ENCODE measurements at places on chromosomes 3 and 15.

DNA sequence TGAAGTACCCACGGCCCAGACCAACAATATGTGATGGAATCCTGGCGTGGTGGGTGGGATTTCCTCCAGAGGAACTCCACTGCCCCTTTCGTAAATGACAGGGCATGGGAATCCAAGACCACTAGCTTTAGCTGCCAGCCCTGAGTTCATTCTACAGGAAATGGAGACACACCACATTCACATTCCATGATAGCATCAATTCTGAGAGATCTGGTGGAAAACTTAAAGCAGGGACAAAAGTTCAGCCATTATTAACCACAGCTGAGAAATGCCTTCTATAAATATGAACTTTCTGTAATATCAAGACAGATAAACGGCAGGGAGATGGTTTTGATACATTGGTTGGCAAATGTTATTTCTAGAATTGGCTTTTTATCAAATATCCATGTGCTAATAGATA, 98.2 kb downstream of the FBN1 start:
- no peak for DNase-seq

DNA sequence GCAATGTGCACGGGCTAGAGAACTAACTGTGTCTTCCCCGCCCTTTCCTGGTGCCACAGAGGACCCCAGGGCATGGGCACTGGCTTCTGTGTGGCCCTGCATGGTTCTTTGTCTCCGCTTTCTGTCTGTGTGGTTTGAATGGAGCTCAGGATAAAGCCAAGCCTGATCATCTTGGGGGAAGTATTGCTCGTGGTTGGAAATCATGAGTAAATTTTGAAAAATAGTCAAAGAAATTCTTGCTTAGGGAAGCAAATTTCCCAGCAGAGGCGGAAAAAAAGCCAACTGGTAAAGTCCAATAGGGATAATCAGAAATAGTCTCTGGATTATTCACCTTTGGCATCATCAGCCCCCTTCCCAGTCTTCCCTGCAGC, 55.4 kb downstream of the MAGEF1 start:
- DNase-seq, result no peak

GRCh38 chr3:9994086-9994844, 7.6 kb upstream of the EMC3 start:
- DNase-seq, result no peak

DNA sequence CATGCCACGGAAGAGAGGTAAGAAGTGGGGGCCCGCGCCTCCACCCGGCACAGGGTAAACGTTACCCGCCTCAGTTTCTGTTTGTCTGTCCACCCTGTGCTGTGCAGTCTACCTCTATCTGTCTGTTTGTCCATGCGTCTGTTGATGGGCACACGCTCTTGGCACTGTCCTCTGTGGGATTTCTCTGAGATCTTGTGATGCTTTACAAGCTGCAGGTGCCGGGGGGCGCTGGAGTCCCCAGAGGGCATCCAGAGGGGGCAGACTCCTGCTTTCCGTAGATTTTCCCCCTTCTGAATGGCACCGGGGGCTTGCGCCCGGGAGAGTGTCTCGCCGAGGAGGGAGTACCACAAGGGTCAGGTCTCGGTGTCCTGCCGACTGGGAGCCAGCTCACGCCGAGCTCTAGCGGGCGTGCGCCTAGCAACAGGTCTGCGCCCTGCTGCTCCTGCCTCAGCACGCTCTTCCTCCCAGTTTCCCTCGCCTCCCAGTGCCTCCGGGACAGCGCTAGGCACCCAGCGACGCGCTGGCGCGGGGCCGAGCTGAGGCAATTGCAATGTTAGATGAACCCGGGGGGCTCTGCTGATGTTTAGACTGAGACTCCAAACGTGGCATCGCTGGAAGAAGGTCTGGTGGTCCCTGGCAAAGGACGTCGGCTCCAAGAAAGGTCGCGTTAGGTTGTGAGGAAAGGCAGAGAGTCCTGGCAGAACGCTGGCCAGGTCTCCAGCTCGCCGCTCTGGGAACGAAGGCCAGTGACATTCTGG, 667 bp downstream of the CEMIP start:
- DNase-seq, result no peak

GRCh38 chr3:128546646-128547045, 53.6 kb upstream of the GATA2 start:
- DNase-seq, result no peak

GRCh38 chr3:129428376-129429079, at the start of gene EFCAB12:
Gene EFCAB12 (minus strand): TSS chr3:129428636. CDS start chr3:129428488, 148 bp downstream.
- peak; percentile 91 for DNase-seq

All from NCI-H187 (cell line).